ENCODE measurements at places on chromosomes 5 and 9.

GRCh38 chr9:111034898-111035539, 3.3 kb downstream of the LPAR1 start:
- no peak for DNase-seq

DNA sequence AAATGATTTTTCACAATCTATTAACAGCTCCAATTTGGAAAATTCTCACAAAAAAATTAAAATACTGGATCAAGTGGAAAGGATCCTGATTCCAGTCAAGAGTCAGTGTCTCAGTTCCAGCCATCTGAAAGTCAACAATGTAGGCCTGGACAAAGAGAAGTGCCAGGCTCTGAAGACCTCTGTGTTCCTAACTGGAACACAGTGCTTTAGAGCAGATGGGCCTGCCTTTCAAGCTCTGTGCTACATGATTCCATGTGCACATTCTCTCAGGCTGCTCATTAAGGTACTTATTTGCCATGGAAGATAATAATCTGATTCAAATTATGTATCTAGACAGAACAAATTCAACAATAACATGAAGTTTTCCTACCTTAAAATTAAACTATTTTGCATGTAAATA, 30.2 kb upstream of the ALDH1A1 start:
- DNase-seq = no peak

GRCh38 chr5:55636177-55636576, 75.9 kb downstream of the SLC38A9 start:
- DNase-seq = no peak

DNA sequence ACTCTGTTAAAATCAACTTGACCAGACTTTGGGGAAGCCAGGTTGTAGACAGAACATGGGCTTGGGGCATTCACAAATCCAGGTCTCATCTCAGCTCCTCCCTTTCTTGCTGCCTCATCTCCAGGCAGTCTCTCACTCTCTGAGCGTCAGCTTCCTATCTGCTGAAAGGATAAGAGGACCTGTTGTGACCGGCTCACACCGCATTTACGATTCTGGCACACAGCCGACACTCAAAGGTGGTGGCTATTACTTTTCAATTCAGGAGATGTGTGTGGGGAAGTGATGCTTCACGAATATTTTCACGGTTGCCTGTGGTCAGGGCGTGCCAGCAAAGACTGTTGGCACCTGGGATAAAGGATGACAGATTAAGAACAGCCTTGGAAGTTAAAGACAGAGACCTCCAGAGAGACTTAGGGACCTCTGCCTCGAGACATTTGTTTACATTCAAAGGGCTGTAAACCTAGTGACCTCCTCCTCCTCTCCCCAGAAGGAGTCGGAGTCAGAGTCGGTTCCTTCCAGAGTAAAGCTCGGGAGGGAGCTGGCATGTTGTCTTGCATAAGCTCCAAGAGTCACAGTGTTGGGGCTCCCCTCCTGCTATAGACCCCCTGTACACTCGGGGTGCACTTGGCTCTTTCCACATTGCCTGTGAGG, 83.2 kb downstream of the AK8 start:
- no peak for DNase-seq

DNA sequence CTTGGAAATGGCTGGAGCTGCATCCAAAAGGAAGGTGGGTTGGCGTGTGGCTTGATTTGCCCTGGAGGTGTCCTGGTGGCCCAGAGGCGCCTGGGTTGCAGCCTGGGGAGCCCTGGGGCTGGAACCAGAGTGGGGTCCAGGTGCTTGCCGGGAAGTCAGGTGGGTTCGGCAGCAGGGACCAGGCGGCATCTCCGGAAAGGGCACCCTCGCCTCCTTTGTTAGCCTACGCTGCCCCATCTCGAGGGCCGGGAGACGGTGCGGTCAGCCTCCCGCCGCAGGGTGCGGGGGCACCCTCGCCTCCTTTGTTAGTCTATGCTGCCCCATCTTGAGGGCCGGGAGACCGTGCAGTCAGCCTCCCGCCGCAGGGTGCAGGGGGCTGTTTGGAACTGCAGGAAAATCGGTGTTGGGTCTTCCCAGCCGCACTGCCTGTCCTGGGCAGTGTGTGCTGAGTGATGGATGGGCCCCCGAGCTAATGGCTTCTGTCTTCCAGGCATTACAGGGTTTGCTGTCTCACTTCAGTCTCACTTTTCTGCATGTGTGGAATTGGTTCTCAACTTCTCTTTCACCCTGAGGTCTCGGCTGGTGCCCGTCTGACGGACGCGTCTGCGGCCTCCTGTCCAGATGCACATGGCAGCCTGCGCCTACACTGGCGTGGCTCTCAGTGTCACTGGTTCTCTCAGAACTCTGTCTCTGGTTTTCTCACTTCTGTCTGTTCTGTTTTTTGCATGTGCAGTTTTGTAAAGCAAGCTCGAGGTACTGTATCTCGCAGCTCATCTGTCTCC, 139.0 kb downstream of the CACNA1B start:
- no peak for DNase-seq

DNA sequence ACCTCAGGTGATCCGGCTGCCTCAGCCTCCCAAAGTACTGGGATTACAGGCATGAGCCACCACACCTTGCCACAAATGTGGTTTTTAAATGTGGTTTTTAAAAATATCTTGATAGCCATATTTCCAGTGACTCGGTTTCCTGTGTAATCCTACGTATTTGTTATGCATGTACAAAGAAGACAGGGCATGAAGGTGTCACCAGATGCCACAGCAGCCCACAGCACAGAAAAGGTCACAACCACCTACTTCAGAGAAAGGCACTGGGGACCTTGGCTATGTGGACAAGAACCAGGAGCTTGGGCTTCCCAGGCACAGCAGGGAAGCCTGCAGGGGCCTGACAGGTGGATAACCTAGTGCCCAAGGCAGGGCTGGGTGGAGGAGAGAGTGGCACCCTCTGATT, 38.0 kb downstream of the C9orf50 start:
- DNase-seq = no peak

DNA sequence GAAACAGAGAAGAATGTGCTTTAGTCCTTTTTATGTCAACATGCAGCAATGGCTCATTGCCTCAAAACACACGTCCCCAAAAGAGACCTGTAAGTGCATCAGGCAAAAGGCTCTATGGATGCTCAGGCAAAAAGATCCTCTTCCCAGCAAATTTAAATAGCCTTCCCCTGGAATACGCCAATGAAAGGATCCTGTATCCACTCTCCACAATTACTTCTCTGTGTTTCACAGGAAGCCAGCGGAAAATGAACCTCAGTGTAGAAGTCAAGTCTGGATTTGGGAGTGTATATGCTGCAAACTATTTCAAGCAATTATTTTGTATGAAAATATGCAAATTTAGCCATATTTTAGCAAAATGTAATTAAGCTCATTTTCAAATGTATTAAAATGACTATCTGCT, 217.9 kb downstream of the EPB41L4A start:
- no peak for DNase-seq

DNA sequence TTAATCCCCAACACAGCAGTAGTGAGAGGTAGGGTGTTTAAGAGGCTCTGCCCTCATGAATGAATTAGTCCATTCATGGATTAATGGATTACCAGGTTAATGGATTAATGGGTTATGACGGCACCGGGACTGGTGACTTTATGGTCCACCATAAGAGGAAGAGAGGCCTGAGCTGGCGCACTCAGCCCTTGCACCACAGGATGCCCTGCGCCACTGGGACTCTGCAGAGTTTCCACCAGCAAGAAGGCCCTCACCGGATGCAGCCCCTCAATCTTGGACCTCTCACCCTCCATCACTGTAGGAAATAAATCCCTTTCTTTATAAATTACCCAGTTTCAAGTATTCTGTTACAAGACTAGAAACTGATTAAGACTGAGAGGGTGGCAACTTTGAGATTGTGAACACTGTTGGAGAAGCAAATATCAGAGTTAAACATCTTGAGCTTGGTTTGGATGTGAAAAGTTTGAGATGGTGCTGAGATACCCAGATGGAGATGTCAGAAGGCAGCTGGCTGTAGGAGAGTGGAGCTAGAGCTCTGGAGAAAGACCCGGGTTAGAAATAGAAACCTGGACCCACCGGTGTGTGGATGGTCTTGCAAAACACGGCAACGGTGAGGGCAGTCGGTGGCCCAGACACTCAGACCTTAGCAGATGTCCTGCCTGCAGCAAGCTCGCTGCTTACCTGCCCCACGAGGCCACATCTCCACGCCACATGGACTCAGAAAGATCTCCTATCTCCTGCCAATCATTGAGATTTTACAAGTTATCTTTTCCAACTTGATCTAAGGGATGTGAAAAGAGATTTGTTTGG, 98.8 kb downstream of the HSD17B3 start:
- no peak for DNase-seq

- no peak for DNase-seq
These were observed 30.6 kb upstream of the MVB12B start for GRCh38 chr9:126295936-126296600.

GRCh38 chr9:94808926-94809700, 82.6 kb downstream of the AOPEP start:
- DNase-seq = no peak

DNA sequence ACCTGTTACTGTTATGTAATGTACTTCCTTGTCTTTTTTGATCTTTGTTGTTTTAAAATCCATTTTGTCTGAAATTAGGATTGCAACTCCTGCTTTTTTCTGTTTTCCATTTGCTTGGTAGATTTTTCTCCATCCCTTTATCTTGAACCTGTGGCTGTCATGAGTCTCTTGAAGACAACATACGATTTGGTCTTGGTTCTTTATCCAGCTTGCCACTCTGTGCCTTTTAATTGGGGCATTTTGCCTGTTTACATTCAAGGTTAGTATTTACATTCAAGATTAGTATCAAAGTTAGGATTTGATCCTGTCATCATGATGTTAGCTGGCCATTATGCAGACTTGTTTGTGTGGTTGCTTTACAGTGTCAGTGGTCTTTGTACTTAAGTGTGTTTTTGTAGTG, 156.8 kb downstream of the GDNF start:
- DNase-seq = no peak

DNA sequence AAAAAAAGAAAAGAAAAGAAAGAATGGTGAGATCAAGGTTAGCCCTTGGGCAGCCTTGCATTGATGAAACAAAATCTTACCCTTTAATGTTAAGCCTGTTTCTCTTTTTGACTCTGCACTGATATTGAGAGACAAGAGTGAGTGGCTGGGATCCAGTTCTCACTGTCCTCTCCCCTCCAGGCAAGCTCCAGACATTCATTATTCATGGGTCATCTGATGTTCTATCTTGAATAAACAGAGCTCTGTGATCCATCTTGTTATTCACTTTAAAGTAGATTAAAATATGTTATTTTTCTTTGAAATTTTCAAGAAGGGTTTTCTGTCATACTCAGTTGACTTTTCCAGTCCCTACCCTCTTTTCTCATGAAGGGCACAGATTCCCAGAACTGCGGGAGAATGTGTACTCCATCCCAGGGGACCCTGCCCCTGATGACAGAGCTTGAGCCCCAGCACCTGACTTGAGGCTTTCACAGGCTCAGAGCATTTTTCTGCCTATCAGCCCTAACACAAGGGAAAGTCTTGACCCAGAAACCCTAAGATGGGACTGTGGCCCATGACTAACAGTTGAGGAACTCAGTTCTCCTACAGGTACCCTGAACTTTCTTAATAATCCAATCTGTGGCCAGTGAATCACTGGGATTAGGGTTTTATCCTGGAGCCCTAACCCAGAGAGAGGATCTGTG, 24.1 kb downstream of the ACTL7B start:
- no peak for DNase-seq

GRCh38 chr5:32827981-32828380, 116.9 kb downstream of the NPR3 start:
- no peak for DNase-seq

- DNase-seq = no peak
These were observed 1.8 kb upstream of the SH2D3C start for GRCh38 chr9:127780126-127780885.

DNA sequence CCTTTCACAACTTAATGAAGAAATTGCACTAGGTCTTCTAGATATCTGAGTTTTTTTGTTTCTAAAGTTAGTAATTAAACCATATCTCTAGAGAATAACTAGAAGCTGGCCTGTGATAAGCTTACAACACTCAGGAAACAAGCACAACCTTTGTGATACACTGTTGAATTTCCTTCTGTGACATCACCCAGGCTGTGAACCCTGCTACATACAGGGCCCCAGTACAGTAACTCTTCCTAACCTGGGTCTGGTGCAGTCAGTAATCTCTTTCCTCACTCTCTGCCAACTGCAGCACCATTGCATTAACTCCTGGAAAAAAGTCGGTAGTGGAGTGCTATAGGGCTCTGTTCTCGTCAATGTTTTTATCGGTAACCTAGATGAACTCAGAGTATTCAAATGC, 10.6 kb upstream of the IGFBPL1 start:
- DNase-seq = no peak

GRCh38 chr9:755454-756381, 85.8 kb upstream of the DMRT1 start:
- no peak for DNase-seq

DNA sequence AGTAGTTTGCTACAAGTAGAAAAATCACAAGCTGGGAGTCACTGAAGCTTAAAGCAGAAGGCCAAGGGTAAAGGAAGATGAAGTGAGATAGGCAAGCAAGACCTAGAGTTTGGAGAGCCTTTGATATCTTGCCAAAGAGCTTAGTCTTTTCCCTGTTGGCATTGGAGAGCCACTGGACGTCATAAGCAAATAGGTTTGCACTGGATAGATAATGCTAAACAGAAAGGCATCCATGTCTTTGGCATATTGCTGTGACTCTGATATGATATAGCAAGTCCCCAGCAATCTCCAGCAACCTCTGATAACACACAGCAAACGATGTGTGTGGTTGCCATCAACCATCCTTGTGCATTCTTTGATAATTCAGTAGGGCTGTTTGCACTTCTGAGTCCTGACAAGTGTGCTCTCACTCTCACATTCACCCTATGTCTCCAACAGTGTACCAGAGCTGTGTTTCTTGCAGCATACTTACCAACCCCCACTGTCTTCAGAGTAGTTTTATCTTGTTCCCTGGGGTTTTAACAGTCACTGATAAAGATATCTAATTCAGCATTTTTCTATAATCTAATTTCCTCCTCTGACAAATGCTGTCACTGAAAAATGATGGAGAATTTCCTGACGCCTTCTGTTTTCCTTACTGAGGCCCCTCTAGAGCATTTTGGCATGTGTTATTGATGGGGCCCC, 16.9 kb upstream of the FREM1 start:
- no peak for DNase-seq

- no peak for DNase-seq
These were observed 190.3 kb downstream of the SYK start for GRCh38 chr9:90991953-90992352.

GRCh38 chr9:5561828-5562488, 51.6 kb downstream of the PDCD1LG2 start:
- DNase-seq = no peak

Measured in SW 1271 (cell line).